ENCODE measurements at places on chromosomes 11 and 22. TPM values are rescaled to one million over a fixed set of nuclear protein-coding genes. Genes with fewer than 3 reads are reported as not detected.

Gene CDON
- total RNA-seq: 71.8 TPM

Gene TRPM5
- under 0.01 TPM for total RNA-seq

Gene OR56B1
- not detected for total RNA-seq

Gene CRYBB3
- not detected for total RNA-seq

Gene CHRDL2
- total RNA-seq: 0.30 TPM

Gene BDNF
- 2.9 TPM for total RNA-seq

Gene TMPRSS4
- 2.5 TPM for total RNA-seq

Gene LZTR1
- 33.7 TPM for total RNA-seq

Gene ART1
- 0.20 TPM for total RNA-seq

Gene ZFTA
- total RNA-seq: 12.8 TPM

Gene ENTHD1
- total RNA-seq: not detected

Gene OR8D1
- total RNA-seq: not detected

Gene PDGFB
- 10.9 TPM for total RNA-seq

Gene TRIM29
- total RNA-seq: 206 TPM

DNA sequence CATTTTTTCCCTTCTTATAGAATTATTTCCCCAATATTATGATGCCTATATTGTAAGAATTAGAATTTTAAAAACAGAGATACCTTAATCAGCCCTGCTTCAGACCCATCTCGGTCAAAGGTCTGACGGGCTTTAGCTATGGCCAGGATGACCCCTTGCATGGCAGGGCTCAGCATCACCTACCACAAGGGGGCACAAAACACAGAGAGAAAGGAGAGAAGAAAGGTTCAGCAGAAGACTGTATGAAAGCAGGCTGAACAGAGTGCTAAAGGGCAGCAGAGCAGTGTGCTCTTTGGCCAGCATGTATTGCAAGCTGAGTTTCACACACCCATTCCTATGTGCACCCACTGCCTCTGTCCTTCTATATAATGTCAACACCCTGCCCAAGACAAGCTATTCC, 26.8 kb downstream of the CLDN25 start:
- no peak for DNase-seq

DNA sequence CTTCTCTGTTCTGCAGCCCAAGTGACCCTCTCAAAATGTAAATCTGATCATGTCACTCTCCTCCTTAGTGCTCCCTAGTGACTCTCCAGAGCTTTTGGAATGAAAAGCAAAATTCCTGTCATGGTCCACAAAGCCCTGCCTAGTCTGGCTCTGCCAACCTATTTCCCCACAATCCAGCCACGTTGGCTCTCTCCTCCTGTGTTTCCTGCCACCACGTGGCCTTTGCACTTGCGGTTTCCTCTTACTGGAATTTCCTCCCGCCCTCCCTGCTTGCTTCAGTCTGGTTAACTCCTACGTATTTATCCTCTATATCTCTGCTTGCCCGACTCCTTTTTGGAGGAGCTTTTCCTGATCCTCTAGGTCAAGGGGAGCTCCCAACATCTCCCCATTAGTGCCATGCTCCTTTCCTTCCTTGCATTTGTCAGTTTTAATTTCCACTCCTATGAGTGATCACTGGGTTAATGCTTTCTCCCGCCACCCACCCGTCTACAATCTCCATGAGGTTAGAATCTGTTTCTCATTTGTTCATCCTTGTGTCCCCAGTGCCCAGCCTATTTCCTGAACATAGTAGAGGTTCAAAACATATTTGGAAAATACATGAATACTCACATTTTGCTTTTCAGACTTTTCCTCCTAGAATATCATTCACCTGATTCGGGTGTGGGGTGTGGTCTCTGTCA, 11.5 kb downstream of the NNMT start:
- no peak for DNase-seq

DNA sequence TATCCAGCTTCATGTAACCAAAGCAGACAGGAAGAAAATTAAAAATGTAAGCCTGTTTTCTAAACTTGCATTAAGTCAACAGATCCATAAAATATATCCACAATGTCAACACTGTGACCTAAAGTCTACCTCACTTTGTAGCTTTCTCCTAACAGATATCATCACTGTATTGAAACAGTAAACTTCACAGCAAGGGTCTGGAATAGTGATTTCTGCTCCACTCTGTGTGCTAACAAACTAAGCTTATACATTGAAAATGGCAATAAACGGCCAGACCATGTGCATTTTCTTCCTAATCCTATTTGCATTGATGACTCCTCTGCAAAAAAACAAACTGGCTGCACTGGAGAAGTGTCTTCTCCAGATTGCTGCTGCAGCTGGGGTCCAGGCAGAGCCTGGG, 26.8 kb downstream of the CADM1 start:
- no peak for DNase-seq

DNA sequence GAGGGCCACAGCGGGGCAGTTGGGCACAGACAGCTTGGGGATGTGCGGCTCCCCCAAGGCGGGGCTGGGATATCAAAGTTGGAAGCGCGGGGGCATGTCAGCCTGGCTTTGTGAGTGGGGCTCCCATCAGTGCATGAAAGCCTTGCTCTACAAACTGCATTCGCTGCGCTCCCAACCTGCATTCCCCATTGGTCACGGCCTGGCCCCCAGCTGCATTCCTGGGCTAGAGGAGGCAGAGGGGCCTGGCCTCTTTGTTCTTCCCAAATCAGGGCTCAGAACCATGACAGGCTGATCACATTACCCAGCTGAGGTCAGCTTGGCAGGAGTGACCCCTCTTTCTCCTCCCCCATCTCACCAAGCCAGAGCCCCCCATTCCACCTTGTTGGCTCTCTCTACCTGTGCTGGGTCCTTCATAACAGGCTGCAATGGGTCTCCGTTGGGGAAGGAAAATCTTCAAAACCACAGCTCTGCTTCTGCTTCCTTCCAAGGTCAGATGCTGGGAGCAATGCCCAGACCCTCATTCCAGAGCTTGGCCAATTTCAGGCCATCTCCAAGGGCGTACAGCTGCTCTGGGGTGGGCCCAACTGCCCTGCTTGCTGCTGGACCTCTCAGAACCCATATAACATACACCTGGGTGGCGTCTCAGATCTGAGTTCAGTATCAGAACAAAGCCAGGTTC, 38.7 kb upstream of the CDON start:
- no peak for DNase-seq

GRCh38 chr11:102534261-102534872, 3.8 kb upstream of the MMP7 start:
- no peak for DNase-seq

DNA sequence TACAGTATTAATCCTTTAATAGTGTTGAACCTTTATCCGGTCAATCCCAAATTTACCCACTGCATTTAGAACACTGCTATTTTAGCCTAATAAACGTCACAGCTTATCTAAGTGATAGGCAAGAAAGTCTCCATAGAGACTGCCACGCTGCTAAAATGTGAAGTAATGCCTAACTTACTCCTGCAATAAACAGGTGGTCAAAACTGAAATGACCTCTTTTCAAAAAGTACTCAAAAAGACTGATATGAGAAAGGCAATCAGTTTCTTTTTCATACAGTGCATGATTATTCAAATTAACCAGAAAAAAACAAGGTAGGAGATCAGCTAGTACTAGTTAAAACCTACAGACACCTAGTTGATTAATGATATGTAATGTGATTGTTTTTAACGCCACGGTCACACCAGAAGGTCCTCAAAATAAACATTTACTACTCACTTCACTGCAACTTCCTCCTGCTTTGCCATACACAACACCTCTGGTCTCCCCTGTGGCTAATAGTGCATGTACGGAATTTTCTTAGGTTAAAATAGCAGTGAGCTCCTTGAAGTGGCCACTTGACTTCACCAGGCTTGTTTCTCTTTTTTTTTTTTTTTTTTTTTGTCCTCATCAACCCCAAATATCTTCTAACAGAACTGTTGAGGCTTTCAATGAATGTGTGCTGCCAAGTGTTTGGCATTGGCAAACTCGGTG, 8.8 kb downstream of the ATP5MG start:
- no peak for DNase-seq

- no peak for DNase-seq
These were observed 80.0 kb downstream of the TP53I11 start for GRCh38 chr11:44870615-44871176.

- DNase-seq: no peak
These were observed 301.9 kb downstream of the OPCML start for GRCh38 chr11:133230431-133230830.

DNA sequence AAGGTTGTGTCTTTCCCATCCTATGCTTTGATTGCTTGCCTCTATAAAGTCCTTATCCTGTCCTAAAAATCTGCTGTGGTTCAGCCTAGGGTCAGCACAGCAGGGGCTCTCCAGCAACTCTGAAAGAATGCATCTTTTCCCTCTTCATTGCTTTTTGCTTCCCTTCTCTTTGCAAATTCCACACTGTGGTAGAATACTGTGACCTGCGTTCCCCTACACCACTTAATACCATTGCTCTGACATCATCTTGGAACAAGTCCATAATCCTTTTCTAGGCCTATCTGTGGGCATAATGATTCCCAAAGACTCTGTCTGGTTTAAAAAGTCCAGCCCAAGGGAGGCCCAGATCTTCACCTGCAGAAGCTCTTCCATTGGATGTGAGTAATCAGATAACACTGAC, 177.7 kb downstream of the NAV2 start:
- no peak for DNase-seq

DNA sequence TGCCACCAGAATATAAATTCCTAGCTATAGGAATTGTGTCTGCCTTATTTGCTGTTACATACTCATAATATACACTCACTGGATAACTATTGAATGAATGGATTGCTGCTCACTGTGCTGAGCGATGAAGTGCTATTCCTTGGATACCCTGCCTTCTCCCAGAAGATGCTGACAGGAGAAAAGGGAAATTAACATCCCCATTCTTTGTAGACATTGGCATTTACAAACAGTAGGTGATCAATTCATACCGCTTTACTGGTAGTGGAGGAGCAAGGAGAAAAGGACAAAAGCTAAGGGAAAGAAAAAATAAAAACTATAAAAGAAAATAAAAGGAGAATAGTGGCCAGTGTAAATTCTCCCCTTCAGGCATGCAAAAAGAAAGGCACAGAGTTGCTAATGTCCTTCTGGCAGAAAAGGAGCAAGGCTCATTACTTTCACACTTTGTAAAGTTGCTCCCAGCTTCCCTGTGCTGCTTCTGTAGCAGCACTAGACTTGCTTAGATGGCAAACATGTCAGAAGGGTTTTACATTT, 183.0 kb downstream of the LUZP2 start:
- no peak for DNase-seq

DNA sequence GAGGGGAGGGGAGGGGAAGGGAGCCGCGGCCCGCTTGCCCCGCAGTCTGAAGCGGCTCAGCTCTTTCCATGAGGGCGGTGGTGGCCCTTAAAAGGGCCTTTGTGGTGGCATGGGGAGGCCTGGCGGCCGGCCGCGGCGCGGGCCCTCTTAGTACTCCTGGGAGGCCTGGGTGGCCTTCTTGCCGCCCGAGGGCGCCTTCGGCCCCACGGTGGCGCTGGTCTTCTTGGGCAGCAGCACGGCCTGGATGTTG, 6.9 kb downstream of the DPAGT1 start:
- no peak for DNase-seq

GRCh38 chr22:26404851-26405421, 24.1 kb upstream of the ASPHD2 start:
- no peak for DNase-seq

- DNase-seq: no peak
These were observed 325.6 kb downstream of the BLID start for GRCh38 chr11:121790430-121790829.

GRCh38 chr11:55795256-55795655, at the start of gene OR5D14:
Gene OR5D14 (plus strand): TSS chr11:55795556. CDS start chr11:55795556, 0 bp downstream.
- no peak for DNase-seq

GRCh38 chr22:38080850-38081635, 2.9 kb downstream of the SLC16A8 start:
- DNase-seq: no peak

DNA sequence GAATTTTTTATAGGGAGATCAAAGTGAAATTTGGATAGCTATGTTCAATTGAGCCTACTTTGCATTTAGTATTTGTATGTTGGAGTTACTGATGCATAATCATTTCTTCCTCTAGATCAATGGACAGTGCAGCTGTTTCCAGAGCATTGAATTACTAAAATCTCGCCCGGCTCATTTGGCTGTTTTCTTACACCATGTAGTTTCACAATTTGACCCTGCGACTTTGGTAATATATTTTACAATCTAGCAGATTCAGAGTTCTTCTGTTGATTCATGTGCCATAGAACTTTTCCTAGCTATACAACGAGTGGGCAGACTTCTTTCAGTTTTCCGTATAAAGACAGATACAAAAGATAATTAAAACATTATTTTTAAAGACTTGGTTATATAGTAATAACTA, 70.0 kb upstream of the GRIK4 start:
- DNase-seq: no peak

DNA sequence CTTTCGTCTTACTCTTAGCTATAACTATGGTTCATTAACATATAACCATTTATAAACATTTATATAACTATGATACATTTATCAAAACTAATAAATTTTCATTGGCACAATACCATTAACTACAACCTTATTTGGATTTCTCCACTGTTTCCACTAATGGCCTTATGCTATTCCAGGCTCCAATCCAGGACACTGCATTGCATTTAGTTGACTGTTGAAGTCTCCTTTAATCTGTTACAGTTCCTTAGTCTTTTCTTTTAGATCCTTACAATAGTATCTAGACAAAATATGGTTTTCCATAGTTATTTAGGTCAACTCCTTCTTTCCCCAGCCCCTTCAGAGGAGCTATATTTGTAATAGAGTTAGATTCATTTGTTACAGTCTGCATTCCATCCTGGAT, 47.2 kb downstream of the CCDC34 start:
- no peak for DNase-seq

- DNase-seq: no peak
These were observed 194.2 kb upstream of the DDI1 start for GRCh38 chr11:103842191-103842590.

All from skin of body (tissue), 3 donors.